Stimulated activated CD4-positive, alpha-beta T cell treated with anti-CD3 and anti-CD28 coated beads, Interleukin-1b, Interleukin-23, amount 100 ng/mL, for 24 hours (primary cell): ENCODE measurements at places on chromosomes 3 and 15.

GRCh38 chr15:73078722-73079121, 26.5 kb downstream of the NEO1 start:
- DNase-seq: no peak

- DNase-seq: no peak
Measured at GRCh38 chr3:170128259-170128976, 53.1 kb downstream of the PHC3 start.

DNA sequence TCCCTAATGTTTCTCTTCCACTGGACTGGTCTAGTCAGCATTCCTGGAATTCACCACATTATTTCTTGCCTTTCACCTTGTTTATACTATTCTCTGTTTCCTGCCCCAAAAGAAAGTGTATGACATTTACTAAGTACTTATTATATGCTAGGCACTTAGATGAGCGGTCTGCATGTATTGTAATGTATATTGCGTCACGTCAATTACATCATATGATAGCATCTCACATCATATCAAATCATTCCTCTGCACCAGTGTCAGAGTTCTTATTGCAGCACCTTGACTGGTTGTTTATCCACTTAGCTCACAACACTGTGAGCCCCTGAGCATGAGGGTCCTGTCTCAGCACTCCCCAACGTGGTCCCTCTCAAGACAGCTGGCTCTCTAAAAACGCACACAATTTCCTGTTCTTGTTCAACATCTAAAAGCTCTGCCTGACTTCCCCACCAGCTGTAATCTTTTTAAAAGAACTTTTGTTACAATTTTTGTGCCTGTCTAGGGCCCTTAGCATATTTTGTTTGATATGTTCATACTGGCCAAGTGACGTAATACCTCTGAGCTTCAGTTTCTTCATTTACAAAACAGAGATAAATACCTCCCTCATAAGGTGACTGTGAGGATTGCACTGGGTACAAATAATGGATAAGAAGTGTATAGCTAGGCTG, 58.8 kb downstream of the ARHGAP31 start:
- no peak for DNase-seq

DNA sequence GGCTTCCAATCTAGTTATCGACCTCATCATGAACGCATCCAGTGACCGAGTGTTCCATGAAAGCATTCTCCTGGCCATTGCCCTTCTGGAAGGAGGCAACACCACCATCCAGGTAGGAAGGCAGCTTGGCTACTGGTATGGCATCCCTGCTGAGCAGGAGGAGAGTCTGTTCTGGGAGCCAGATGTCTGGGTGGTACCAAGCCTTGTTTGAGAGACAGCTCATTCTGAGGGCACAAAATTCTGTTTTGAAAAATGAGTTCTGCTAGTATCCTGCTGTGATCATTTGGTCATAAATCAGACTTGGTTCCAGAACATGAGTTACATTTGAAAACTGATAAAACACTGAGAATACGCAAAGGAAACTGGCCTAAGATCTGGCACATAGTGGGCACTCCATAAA, 242.1 kb downstream of the ITPR1 start:
- DNase-seq: no peak

- DNase-seq: no peak
Measured at GRCh38 chr3:99242271-99242670, 340.8 kb upstream of the DCBLD2 start.

- DNase-seq: no peak
Measured at GRCh38 chr3:34109846-34110245, 311.4 kb downstream of the PDCD6IP start.

GRCh38 chr3:11010426-11011165, 18.0 kb downstream of the SLC6A1 start:
- no peak for DNase-seq

DNA sequence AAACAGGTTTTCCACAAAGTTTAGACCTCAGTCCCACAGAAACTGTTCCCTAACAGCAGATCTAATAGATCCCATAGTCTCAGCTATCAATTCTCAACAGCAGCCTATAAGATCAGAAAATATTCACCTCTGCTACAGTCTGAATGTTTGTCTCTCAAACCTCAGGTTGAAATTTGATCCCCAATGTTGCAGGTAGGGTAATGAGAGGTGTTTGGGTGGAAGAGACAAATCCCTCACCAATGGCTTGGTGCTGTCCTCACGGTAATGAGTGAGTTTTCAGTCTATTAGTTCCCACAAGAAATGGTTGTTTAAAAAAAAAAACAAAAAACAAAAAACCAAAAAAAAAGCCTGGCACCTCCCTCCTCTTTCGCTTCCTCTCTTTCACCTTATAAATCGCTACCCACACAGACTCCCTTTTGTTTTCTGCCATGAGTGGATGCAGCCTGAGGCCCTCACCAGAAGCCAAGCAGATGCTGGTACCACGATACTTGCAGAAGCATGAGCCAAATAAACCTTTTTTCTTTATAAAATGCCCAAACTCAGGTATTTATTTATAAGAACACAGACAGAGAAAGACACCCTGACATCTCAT, 14.2 kb downstream of the ZNF280D start:
- no peak for DNase-seq

DNA sequence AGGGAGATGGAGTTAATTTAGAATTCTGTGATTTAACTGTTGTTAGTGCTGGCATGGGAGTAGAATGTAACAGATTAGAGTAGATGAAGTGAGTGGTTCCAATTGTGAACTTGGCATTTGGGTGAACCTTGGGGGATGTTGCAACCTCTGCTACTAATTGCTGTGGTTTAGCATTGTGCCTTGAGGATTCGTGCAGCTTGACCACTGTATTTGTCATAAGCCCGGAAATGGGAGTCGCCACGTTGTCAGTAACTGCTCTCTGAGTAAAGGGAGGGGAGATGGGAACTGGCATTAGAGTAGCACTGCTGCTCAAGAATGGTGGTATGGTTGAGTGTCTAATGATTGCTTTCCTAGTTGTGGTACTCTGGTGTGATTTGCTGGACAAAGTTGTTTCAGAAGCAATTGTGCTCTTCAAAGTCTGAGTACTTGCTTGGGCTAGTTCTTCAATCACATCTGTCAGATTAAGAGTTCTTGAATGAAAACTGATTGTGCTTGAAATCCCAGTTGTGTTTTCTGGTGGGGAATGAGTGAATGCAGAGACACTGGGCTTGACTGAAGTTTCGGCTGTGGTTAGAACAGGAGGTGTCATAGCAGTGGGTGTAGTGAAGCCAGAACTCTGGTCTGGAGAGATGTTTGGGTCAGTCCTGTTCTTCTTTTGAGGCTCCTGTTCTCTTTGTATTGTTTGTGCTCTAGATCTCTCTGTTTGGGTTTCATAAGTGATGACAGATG, 15.4 kb downstream of the IGSF10 start:
- no peak for DNase-seq

GRCh38 chr3:184642631-184643285, 69.1 kb downstream of the MAGEF1 start:
- no peak for DNase-seq

DNA sequence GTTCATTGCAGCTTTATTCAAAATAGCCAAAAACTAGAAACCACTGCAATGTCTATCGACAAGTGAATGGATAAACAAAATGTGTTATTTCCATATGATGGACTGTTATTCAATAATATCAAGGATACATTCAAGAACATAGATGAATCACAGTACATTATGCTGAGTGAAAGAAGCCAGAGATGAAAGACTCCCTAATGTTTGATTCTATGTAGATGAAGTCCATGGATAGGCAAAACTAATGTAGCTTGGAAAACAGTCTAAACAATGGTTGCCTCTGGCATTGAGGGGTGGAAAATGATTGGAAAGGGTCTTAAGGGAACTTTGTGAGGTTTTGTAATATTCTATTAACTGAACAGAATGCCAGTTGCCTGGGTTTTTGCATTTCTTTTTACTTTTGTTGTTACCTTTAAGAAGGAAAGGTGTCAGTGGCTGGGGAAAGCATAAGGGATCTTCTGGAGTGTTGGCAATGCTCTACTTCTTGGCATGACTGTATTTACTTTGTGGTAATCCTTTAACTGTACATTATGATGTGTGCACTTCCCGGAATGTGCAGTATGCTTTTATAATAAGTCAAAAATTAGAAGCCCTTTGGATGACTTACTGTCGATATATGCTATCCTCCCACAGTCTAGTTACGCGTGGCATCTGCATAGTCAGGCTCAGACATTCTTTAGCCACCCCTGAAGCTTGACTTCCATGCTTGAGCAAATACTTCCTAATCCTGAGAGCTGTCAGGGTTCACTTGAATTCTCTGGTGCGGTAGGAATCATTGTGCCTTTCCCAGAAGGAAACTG, 20.5 kb upstream of the ATP10A start:
- no peak for DNase-seq

DNA sequence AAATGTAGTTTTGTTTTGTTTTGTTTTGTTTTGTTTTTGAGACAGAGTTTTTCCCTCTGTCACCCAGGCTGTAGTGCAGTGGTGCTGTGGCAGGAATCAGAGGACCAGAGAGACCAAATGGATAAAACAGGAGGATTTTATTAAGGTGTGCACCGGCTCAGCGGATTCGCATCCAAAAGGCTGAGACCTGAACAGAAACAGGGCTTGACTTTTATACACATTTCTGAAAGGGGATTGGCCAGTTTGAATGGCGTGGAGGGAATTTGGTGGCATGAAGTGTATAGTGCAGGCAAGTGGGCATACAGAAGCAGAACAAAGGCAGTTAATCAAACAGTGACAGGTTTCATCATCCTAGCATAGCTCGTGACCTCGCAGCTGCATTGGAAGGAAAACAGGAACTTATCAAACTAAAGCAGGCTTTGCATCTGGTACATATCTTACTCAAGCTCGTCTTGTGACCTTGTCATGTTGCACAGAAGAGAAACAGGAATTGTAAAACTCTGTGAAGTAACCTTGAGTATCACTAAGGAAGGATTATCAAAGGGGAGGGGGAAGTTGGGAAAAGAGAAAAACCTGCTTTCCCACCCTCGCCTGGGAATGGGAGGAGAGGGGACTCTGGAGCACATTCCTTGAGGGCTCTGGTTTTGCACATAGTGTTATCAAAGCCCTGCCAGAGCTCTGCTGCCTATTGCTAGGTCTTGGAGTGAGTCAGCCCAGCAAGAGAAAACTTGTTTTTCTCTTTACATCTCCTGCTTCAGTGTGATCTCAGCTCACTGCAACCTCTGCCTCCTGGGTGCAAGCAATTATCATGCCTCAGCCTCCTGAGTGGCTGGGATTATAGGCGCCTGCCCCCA, 38.5 kb downstream of the C3orf62 start:
- no peak for DNase-seq

- DNase-seq: no peak
Measured at GRCh38 chr3:53361852-53362251, 14.5 kb upstream of the DCP1A start.

GRCh38 chr3:185981621-185982020, 43.8 kb upstream of the TRA2B start:
- DNase-seq: no peak

DNA sequence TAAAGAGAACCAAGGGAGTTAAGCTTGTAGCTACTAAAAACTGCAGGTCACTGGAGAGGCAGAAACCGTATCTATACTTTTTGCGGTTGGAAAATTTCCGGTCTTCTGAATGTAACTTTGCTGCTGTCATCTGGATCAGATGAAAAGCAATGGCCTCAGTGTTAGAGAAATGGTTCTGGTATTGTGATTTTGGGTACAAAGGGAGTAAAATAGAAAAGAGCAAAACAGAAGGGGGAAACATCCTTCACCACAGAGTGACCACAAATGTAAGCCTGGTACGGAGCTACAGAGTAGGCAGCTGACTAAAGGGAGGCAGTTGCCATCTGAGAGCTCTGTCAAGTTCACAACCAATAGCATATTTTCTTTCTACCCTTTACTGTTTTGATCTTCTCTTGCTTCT, 5.6 kb downstream of the CD96 start:
- DNase-seq: no peak

GRCh38 chr15:82611348-82611747, 35.8 kb downstream of the CPEB1 start:
- DNase-seq: no peak

DNA sequence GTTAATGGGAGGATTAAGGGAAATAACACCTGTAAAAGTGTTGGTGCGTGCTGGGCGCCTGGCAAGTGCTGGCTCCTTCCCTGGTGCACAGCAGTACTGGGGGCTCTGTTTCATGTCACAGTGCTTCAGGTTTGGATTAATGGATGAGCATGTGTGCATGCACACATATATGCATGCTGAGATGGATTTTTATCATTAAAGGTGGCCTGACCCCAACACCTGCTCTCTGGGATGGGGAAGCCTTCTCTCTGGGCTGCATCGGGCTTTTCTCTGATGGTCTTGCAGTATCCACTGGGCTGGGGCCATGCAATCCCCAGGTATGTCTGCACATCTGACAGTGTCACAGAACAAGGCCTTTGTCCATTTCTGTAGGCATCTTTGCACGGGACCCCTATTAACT, 127.5 kb upstream of the PLXNA1 start:
- no peak for DNase-seq

DNA sequence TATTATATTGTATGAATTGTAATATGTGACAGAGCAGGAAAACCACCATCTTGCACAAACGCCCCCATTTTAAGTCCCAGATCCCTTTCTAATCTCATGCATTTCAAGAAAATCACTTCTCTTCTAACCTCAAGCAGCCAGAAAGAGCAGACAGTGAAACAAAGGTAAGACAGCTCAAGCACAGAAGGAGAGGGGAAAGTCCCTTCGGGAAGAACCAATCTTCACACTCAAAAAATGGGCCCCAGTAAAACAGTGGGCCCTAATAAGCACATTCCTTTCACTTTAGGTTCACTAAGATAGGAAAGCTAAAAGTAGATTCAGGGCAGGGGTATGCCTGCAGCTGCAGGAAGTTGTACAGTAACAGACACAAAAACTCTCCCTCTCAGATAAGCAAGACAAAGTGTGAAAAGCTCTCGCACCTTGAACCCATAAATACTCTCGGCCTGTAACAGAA, 1268.7 kb downstream of the SI start:
- no peak for DNase-seq

GRCh38 chr3:29511701-29512100, 230.8 kb downstream of the RBMS3 start:
- no peak for DNase-seq

DNA sequence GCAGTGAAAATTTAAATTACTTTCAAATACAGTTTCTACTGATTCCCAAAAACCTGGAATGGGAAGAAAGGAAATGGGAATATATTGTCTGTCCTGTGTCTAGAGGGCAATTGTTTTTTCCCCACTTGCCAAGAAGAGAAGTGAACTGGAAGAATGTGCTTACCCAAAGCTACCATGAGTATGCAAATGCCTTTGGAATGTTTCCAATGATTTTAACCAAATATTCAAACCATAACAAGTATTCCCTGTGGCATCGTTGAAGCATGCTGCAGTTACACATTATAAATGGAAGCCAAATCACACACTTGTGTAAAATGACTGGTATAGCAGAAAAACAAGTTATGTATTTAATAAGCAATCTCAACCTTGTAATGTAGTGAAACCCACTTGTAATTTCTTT, 368.2 kb downstream of the GBE1 start:
- DNase-seq: no peak
